Nasal cavity respiratory epithelium epithelial cell of viscerocranial mucosa (primary cell): ENCODE measurements at places on chromosomes 5 and 9. TPM values are rescaled to one million over a fixed set of nuclear protein-coding genes. Genes with fewer than 3 reads are reported as not detected.

The SPINK4 gene
- total RNA-seq, result not detected in 2 replicates

The TICAM2 gene
- total RNA-seq, result under 0.01 and 0.50 TPM in 2 replicates

The IL4 gene
- total RNA-seq, result not detected in 2 replicates

The NME5 gene
- total RNA-seq, result under 0.01 and 1.9 TPM in 2 replicates
